ENCODE measurements at places on chromosomes 3 and 15. TPM values are rescaled to one million over a fixed set of nuclear protein-coding genes. Genes with fewer than 3 reads are reported as not detected.

- no peak overlapping the region for H3K27ac ChIP-seq
- H3K4me1 ChIP-seq, result no peaks in the 10 kb centered on the region
- H3K27me3 ChIP-seq, result no peaks in the 10 kb centered on the region
Observed at GRCh38 chr3:56347219-56347871, 120.9 kb downstream of the ERC2 start.

ATP1B3 gene
- 54.6 TPM for total RNA-seq

- no peak for DNase-seq
- H3K27ac ChIP-seq, result no peak overlapping the region
- H3K36me3 ChIP-seq, result no peaks in the 10 kb centered on the region
- no peaks in the 10 kb centered on the region for H3K4me1 ChIP-seq
- H3K4me3 ChIP-seq, result no peak overlapping the region
- H3K27me3 ChIP-seq, result no peaks in the 10 kb centered on the region
Observed at GRCh38 chr3:53547327-53547726, 52.9 kb downstream of the CACNA1D start.

DNA sequence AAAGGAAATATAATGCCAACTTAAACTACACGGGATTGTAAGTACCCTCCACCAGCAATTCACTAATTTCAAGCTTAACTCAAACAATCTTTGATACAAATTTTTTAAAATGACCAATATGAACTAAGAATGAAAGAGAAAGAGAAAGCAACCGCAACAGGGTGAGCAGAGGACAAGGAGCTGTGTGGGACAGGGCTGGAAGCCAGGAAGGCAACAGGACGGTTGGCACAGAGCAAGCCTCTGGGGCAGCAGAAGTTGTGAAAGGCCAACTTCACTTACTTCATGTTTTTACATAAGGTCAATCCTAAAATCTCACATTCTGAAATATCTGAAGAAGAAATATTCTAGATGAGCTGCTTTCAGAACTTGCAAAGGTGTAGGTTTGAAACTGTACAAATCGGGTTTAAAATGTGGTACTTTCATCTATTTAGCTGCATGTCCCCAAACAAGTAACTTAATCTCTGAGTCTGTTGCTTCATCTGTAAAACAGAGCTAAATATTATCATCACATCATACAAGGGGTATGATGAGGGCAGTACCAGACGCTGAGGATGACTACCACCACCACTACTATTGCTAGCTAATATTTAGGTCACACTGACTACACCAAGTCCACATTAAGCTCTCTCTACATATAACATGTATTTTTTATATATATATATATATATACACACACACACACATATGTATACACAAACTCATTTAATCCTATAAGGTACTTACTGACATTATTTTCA lies 101.7 kb downstream of the IGSF11 start:
- DNase-seq, result no peak
- H3K4me1 ChIP-seq, result no peaks in the 10 kb centered on the region
- H3K27ac ChIP-seq, result no peak overlapping the region

DNA sequence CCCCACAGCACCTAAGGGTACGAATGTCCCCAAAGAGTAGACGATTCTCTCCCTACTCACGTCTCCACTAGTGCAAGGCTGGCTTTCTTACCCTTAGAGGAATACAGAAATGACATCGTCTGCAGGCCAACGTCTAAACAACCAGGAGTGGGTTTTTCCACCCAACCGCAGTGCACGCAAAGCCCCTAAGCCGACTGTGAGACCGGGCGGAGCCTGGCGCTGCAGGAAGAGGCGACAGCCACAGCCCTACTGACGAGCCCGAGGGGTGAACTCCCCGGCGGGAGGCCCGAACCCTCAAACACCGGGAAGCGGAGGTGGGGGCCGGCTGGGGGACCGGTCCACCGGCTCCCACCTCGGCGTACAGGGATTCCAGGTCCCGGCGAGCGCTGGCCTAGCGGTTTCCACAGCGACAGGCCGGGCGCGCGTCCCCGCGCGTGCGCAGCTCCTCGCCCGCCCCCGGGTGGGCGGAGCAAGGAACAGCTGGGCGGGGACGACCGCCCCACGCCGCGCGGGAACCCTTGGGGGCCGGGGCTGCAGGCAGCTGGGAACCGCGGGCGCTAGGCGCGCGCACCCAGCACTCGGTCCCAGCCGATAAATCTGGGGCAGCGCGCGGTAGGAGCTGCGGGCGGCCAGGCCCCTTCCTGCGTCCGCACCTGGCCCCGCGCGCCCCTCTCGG lies at the start of the genes CEP19 and PIGX:
Gene CEP19 (minus strand): TSS at position 413 of the 676 bp plus-strand sequence. CDS start 3,593 bp downstream, outside the sequence.
Gene PIGX (plus strand): TSS at position 540 of the 676 bp plus-strand sequence.
- H3K4me3 ChIP-seq, result peak within 1 kb of the TSS; percentile 84
- H3K4me1 ChIP-seq, result peaks cover 30% of the 10 kb centered on the region
- peak; percentile 97 for DNase-seq

ARHGAP31 gene
- 1.2 TPM for total RNA-seq

FSTL1 gene
- not detected for total RNA-seq

MORC1 gene
- total RNA-seq, result not detected

DNA sequence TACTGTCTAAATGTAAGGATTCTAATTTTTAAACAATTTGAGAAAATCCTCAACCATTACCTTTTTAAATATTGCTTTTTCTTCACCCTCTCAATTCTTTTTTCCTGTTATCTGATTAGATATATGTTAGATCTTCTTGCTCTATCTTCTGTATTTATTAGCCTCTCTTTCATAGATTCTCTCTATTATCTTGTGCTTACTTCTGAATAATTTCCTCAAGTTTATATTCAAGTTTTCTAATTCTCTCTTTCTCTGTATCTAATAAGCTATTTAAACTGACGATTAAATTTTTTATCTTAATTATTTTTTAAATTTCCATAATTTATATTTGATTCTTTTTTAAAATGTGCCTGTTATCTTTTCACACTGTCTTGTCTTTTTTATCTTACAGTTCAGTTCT lies 10.6 kb upstream of the MECOM start:
- H3K4me3 ChIP-seq, result no peak overlapping the region
- DNase-seq, result no peak

GRCh38 chr3:36833160-36833814 lies 68.9 kb upstream of the DCLK3 start:
- H3K27me3 ChIP-seq, result no peaks in the 10 kb centered on the region
- no peak overlapping the region for H3K27ac ChIP-seq
- H3K36me3 ChIP-seq, result peaks cover 41% of the 10 kb centered on the region
- H3K4me3 ChIP-seq, result no peak overlapping the region
- H3K4me1 ChIP-seq, result no peaks in the 10 kb centered on the region

DNA sequence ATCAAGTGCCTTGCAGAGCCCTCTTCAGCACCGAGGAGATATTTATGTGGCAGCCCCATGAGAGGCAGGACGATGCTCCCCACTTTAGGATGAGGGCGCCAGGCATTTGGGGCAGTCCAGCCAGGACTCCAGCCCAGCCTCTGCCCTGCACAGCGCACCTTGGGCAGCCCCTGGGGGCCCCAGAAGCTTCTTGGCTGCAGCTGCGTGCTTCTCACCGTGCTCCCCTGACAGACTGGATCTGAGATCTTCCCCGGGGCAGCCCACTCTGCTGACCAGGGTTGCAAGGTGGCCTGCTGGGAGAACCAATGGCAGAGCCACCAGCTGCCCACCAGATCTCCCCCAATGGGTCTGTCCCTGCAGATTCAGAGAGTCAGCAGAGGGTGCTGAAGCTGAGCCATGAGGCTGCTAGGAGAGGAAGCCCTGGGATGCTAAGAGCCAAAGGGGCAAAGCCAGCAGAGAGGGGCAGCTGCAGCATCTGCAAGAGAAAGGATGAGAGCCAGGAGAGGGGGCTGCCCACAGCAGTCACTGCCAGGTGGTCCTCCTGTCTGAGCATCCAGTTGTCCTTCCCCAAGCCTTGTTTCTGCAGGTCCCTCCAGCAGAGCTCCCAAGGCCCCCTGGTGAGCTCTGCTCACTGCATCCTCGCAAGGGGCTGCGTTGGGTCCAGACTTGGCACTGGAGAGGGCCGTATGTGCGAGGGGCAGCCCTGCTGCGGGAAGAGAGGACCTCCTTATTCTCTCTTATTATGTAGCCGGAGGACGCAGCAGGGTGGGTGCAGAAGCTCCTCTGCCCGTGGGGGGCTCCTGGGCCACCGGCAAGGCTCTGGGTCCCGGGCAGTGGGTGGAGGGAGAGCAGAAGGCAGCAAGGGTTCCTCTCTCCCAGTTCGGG lies 14.7 kb upstream of the KLF13 start:
- no peaks in the 10 kb centered on the region for H3K36me3 ChIP-seq
- no peak overlapping the region for H3K4me3 ChIP-seq
- H3K27me3 ChIP-seq, result no peaks in the 10 kb centered on the region

CHRM5 gene
- total RNA-seq, result not detected

- no peak overlapping the region for H3K4me3 ChIP-seq
- no peak overlapping the region for H3K27ac ChIP-seq
- H3K27me3 ChIP-seq, result no peaks in the 10 kb centered on the region
- DNase-seq, result peak; percentile 49
Observed at GRCh38 chr3:154095832-154096421, 25.3 kb upstream of the ARHGEF26 start.

ANKUB1 gene
- total RNA-seq, result not detected

GRCh38 chr15:90901175-90902039 lies 1.7 kb upstream of the MAN2A2 start:
- peaks cover 20% of the 10 kb centered on the region for H3K4me1 ChIP-seq
- peak; percentile 77 for DNase-seq
- H3K36me3 ChIP-seq, result 0 out of 2 replicates have a peak, but pooled peaks cover 6% of the 10 kb centered on the region
- no peaks in the 10 kb centered on the region for H3K27me3 ChIP-seq
- peak overlapping the region; percentile 65 for H3K27ac ChIP-seq

GRCh38 chr3:124266487-124266886 lies 274.6 kb upstream of the ROPN1 start:
- no peaks in the 10 kb centered on the region for H3K36me3 ChIP-seq
- H3K27ac ChIP-seq, result no peak overlapping the region
- H3K4me1 ChIP-seq, result no peaks in the 10 kb centered on the region
- no peaks in the 10 kb centered on the region for H3K27me3 ChIP-seq
- no peak overlapping the region for H3K4me3 ChIP-seq

DNA sequence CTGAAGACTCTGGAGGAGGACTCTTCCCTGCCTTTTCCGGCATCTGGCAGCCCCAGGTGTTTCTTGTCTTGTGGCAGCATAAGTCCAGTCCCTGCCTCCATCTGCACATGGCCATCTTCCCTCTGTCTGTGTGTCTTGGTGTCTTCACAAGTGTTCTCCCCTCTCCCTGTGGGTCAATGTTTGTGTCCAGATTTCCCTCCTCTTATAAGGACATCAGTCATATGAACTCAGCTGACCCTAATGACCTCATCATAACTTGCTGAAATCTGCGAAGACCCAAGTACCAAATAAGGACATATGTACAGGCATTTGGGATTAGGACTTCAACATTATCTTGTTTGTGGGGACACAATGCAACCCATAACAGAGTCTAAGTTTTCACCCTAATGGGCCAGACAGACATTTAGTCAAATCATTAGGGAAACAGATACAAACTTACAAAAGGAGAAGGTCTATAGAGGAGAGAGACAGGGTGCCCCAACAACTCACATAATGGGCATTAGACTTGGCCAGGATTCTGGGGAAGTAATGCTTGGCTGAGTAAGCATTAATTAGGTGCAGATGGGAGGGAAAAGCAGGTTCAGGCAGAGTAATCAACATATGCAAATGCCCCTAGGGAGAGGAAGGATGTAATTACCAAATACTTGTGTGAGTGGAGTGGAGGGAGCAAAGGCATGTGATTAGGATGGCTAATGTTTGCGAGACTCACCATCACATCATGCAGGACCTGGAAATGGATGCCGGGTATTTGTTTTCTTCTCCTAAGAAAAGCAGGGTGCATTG lies 372.8 kb upstream of the TBL1XR1 start:
- H3K4me1 ChIP-seq, result no peaks in the 10 kb centered on the region
- H3K36me3 ChIP-seq, result no peaks in the 10 kb centered on the region
- H3K27ac ChIP-seq, result no peak overlapping the region
- no peaks in the 10 kb centered on the region for H3K27me3 ChIP-seq

DNA sequence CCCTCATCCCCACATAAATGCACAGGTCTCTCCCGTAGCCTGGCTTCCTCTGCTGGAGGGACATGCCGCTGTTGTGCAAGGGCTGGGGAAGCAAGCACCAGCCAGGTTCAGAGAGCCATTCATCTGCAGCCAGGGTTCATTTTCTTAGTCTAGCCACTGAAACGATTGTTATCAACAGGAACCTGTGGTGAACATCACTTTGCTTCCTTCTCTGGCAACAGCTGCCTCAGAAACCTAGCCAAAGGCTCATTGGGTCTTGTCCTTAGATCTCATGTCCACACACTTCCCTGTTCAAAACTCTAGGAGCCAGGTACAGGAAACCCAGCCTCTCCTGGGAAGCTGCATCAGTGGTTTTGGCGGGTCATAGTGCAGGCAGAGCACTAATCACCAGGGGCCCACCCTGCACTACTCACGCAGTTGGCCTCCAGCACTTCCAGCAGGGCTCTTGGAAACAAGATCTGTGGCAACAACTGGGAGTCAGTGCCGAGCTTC lies 47.0 kb downstream of the OXNAD1 start:
- peaks cover 59% of the 10 kb centered on the region for H3K36me3 ChIP-seq
- no peak overlapping the region for H3K4me3 ChIP-seq
- H3K27ac ChIP-seq, result peak overlapping the region; percentile 60
- H3K4me1 ChIP-seq, result peaks cover 28% of the 10 kb centered on the region

DNA sequence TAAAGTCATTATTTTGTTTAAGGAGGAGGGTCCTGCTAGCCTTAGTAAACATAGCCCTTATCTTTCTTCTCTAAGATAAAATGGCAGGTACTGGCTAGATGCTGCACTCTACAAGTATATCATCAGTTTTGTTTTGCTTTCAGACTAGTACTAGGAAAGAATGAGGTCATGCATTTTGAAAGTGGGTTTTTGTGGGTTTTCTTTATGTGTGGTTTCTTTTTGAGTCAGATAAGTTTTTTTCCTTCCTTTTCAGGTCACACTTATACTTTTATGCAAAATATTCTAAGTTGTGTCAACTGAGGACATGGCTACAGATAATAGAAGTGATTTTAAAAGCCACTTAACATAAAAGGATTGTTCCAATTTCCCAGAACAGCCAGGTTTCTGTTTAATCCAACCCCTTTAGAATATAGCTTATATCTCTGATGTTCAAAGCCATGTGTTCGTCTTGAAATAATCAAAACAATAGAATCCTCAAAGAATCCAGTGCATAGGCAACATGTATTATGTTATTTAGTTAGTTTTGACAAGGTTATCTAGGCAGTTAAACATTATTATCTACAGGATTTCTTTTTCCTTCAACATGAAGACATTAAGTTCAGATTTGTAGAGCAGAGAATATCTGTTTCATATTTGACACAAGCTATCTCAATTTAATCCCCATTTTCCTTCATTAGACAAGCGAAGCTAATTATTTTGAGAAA lies 406.2 kb downstream of the RBMS3 start:
- no peaks in the 10 kb centered on the region for H3K27me3 ChIP-seq
- no peaks in the 10 kb centered on the region for H3K36me3 ChIP-seq
- H3K4me3 ChIP-seq, result no peak overlapping the region
- no peaks in the 10 kb centered on the region for H3K4me1 ChIP-seq

DNA sequence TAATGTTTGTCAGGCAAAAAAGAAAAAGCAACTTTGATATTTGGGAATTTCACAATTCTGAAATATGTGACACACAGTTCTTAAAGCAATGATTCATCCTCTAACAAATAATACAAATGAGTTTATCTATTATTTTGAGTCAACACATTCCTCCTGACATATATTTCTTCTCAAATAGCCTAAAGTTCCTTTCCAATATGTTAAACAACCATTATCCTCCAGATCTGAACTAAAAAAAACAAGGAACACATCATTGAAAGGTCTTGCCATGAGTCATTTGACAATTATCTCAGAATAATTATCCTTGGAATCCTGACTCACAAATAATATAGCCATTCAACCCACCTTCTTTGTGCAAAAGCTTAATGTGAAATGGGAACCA lies 208.7 kb upstream of the CDIN1 start:
- H3K4me1 ChIP-seq, result no peaks in the 10 kb centered on the region
- H3K27me3 ChIP-seq, result no peaks in the 10 kb centered on the region

Data from Karpas-422 (cell line).